SIG-M5 (cell line): ENCODE measurements at places on chromosomes 2 and 18.

DNA sequence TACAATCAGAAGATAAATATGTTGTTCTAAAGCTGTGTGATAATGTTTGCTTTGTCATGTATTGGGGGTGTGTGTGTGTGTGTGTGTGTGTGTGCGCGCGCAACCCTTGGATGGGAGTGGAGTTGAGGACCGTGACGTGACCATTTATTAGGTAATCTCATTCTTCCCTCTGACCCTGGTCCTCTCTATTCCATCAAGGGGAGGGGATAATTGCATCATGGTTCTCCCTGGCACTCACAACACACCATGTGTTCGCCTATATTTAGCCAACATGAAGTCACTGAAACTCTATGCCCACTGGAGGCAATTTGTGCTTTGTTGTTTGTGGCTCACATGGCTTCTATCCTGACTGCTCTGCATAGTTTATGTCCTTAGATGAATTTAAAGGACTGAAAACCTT is 79.8 kb upstream of the LRPPRC start:
- no peak for DNase-seq

- DNase-seq = no peak
Measured at GRCh38 chr2:191913796-191914195, 66.9 kb upstream of the CAVIN2 start.

DNA sequence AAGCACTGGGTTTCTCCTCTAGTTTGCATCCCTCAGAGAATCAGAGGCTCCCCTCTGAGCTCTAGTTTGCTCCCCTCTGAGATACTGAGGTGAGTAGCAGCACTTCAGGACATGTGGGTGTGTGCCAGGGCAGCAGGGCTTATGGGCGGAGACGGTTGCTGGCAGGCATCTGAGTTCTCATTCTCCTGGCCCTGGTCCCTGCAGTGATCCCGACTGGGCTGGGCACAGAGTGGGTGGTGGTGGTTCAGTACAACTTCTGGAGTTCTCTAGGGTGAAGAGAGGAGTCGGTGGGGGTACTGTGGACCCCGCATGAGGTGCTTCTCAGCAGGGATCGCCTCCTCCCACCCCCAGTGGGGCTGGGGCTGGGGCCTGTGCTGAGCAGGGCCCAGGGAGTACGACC is 47.9 kb downstream of the BOLA3 start:
- no peak for DNase-seq

GRCh38 chr18:78071166-78071710 is 821.6 kb downstream of the GALR1 start:
- DNase-seq = no peak

DNA sequence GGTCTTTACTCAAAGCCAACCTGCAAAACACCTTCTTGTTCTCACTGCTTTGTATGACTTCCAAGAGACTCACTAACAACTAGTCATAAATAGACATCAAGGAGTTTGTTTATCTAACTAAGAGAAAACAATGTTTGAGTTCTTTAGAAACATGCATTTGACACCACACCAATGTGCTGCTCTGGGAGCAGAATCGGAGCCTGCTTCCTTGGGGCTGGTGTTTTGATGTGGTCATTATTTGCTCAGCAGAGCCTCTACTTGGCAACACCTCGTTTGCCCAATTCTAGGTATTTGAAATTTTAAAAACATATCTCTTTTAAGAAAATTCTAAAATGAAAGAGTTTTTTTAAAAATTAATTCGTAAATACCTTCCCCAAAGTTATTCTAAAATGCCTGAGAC is 167.5 kb downstream of the BCL2 start:
- no peak for DNase-seq

DNA sequence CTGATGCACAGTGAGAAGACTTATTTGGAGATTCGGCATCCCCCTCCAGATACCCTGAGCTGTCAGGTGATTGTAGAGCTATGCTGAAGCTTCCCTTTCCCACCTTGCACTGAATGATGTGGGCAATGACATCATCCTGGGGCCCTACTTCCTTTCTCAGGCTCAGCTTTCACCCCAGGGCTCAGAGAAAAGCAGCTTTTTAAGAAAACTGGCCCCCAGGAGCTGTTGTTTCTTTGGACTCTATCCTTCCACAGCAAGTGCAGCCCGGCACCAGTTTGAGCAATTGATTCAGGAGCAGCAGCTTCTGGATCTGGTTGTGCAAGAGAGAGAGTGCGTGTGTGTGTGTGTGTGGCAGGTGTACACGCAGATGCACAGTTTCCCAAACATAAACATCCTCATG is 251.3 kb downstream of the ANAPC1 start:
- no peak for DNase-seq

GRCh38 chr18:54187372-54187771 is 37.1 kb downstream of the MBD2 start:
- DNase-seq = no peak

GRCh38 chr2:173231042-173231441 is 123.6 kb upstream of the CDCA7 start:
- no peak for DNase-seq

DNA sequence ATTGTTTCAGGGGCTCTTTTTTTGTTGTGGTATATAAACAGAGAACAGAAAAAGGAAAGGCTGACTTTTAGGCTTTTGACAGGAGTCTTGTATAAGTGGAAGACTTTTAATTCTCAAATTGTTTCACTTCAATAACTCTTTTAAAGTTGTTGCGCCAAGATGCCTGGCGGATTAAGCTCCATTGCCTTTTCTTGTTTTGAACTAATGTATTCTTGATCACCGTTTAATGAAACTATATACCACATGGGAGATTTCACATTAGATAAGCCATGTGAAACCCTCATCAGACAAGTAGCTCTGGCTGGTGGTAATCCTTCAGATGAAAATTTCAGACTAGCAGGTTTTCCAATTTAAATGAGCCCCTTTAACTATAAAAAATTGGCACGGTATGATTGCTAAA is 257.4 kb downstream of the CCDC178 start:
- no peak for DNase-seq

DNA sequence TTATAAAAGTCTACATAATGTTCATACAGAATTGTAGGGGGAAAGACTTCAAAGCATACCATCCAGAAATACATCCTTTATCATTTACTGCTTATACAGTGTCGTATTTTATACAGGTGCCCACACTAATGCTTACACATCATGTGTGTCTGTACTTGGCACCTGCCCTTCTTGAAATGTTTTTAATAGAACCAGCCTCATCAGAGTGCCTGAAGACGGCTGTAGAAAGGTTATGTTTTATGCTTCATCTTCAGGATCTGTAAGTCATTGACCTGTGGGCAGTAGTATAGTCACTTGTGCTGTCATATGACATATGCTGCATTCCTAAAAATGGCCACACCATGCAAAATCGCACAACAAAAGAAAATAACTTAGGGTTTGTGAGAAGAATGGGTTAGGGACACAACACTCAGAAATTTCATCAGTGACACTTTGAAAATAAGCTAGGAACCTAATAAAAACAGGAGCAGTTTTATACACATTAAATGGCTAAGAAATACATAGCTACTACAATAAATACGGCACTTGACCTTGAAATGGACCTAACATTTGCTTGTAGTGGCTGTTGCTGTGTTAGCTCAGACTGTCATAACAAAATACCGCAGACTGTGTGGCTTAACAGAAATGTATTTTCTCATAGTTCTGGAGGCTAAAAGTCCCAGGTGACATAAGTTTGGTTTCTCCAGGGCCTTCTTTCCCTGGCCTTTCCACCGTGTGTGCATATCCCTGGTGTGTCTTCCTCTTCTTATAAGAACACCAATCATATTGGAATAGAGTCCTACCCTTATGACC is 112.6 kb downstream of the CERS6 start:
- no peak for DNase-seq

DNA sequence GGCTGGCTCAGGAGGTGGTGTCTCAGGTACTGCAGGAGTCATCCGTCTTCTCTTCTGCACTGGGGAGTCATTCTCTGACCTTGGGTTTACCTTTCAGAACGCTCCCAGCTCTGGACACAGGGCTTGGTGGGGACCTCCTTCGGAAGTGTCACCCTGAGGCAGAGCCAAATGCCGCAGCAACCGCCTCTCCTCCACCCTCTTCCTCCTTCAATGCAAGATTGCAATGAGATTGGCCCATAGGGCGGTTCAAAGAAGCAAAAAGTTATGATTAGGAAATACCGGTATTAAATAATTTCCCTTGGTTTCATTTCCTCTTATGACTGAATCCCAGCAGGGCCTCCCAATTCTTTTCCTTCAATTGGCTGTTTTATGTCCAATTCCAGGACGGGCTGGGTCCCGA is 178.8 kb downstream of the ACKR3 start:
- DNase-seq = peak; percentile 73

GRCh38 chr2:231364961-231365810 is 30.3 kb upstream of the B3GNT7 start:
- DNase-seq = no peak

GRCh38 chr18:67417864-67418523 is 98.5 kb downstream of the DSEL start:
- DNase-seq = no peak

GRCh38 chr2:208548700-208549099 is 142.1 kb downstream of the PTH2R start:
- no peak for DNase-seq

GRCh38 chr2:43165378-43166069 is 60.9 kb downstream of the ZFP36L2 start:
- no peak for DNase-seq

GRCh38 chr18:43876748-43877147 is 599.5 kb upstream of the SYT4 start:
- DNase-seq = no peak

DNA sequence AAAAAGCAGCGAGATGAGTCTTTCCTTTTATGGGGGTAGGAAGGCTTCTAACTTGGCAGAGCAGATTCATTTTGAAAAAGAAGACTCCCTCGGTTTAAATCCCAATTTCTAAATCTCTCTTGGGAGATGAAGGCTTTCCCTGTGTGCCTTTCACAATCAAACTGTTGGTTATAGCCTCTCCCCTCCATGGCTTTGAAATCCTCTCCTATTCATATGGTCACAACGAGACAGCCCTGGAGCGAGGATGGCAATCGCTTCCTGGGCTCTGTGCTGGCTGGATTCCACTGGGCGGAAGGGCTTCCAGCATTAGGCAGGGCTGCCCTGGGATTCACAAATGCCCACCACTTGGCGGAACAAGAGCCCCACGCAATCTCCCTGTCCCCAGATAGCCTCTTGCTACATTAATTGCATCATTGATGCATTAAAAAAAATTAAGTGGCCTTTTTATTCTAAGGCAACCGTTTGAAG is 1.6 kb downstream of the CAVIN2 start:
- no peak for DNase-seq

- no peak for DNase-seq
Measured at GRCh38 chr2:150466741-150467620, 20.5 kb downstream of the RND3 start.

GRCh38 chr2:46171996-46172546 is 125.1 kb upstream of the EPAS1 start:
- no peak for DNase-seq

- DNase-seq = no peak
Measured at GRCh38 chr18:39806525-39806924, 2148.5 kb upstream of the PIK3C3 start.

DNA sequence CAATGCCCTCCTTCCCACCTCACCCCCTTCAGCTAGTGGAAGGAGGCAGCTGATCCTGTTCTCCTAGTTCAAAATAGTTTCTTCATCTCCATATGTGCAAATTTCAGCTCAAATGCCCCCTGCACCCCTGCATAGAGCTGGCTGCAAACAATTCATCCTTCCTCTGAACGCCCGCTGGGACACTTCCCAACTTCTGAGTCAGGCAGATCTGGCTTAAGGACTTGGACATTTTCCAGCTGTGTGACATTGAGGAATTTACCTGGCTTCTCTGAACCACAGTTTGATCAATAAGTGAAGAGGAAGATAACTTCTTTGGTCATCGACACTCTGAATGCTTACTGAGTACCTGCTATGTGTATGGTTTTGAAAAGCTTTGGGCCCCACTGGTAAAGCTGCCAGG is 23.5 kb downstream of the PTGR3 start:
- DNase-seq = no peak

- no peak for DNase-seq
Measured at GRCh38 chr2:82825410-82826090, 1633.5 kb downstream of the SUCLG1 start.

DNA sequence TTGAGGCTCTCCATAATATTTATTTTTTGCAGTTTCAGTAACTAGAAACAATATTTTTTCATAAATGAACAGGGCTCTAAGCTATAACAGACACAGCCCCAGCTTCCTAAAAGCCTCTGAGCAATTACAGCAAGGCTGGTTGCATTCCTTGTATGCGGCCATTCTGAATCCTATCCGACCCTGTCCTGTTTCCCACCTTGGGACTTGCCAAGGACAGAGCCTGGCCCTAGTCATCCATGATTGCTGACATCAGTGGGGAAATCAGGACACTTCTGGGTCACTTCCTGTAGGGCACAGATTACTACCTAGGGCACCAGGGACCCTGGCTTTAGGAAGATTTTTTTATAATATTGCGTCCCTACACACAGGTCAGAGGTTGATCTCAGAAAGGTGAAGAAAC is 5.5 kb downstream of the TMEM177 start:
- no peak for DNase-seq

GRCh38 chr2:164935118-164936101 is 19.9 kb downstream of the SLC38A11 start:
- DNase-seq = no peak

GRCh38 chr2:177169810-177170514 is 42.6 kb upstream of the HNRNPA3 start:
- DNase-seq = no peak
